ENCODE measurements at places on chromosomes 2 and 18.

GRCh38 chr18:78857314-78858150 is 122.1 kb upstream of the SALL3 start:
- no peak for DNase-seq

DNA sequence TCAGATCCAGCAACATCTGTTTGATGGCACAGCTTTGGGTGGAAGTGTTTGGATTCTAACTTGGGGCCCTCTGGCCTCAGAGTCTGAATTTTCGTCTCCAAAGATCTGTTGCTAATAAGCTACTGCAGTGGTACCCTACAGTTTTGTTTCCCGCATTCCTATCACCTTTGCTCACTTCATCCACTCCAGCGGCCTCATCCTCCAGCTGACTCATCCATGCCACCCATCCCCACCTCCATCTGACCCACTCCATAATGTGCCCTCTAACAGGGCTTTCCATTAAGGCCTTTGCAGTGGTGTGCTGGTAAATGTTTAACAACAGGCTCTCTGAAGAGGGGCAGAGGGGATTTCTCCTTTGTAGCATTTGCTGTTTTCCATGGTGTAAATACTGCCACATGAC is 225.5 kb downstream of the TGIF1 start:
- DNase-seq, result no peak

GRCh38 chr2:140506606-140507005 is 1624.2 kb downstream of the LRP1B start:
- DNase-seq, result no peak

GRCh38 chr18:34794348-34794747 is 84.2 kb downstream of the DTNA start:
- no peak for DNase-seq

DNA sequence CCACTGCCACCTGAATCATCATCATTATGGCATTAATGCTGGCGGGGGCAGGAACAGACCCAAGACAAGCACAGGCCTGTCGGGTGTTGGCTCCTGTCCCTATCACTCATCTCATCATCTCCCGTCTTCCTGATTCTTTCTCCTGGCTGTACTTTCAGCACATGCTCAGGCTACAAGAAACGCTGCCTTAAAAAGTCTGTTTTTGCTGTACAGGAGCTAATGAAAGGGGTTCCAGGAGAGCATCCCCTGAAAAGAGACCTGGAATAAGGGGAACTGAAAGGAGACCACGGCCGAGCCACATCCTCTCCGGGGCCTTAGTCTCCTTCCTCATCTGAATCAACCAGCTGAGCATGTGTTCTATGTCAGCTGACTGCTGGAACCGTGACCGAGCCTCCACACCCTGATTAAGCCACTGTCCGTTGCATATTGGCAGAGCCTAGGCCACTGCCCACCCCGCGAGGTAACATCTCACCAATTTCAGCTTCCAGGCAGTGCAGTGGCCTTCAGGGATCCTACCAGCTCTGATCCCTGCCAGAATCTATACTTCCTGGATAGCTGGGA is 62.6 kb downstream of the DNMT3A start:
- DNase-seq, result no peak

GRCh38 chr18:57748770-57749603 is 54.1 kb downstream of the ATP8B1 start:
- DNase-seq, result no peak

GRCh38 chr18:57437766-57438671 is 2.8 kb downstream of the ONECUT2 start:
- DNase-seq, result no peak

DNA sequence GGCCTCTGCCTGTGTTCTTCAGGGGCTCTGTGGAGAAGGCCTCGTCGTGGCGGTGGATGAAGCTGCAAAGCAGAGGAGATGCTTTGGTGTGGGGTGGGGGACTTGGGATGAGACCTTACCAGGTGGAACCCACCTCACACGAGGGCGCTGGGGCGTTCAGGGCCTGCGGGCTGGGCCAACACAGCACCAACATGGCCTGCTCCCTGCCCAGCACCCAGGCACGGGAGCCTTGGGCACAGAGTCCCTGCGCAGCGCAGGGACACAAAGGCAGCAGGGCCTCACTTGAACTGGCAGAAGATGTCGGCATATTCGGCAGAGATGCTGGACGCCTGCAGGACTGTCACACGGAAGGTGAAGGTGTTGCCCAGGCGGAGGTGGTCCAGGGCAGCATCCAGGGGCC is 53.8 kb downstream of the AQP12A start:
- no peak for DNase-seq

DNA sequence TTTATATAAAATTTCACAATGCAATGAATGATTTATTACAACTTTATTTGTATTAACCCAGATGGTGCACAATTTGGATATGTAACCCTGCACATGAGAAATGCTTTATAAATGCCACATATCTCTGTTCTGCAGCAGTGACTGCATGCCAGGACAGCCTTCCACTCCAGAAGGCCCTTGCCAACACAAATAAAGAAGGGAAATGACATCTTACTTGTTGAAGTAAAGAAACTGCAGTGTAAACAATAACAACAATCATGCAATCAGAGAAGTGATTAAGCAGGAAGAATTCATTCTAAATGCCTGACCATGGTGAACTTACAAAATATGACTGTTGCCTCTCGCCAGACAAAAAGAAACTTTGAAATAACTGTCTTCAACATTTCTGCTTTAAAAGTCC is 129.9 kb upstream of the CHST9 start:
- no peak for DNase-seq

DNA sequence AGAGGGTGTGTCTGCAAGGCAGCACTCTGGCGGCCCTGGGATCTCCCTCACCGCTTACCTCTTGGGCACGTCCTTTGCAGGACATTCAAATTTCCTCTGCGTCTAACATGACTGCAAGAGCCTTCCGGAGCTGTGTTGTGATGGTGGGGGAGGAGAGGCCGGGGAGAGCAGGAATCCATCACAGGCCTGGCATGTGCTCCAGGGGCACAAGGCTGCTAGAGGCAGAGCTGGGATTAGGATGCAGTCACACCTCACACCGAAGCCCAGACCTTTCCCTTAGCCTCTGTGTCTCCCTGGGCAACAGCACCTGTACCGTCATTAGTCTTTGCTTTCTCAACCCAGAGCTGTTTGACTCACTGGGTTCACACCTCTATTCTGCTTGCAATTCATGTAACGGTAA is 111.3 kb downstream of the CMPK2 start:
- DNase-seq, result no peak

GRCh38 chr2:129910446-129911362 is 68.8 kb upstream of the RAB6C start:
- no peak for DNase-seq

DNA sequence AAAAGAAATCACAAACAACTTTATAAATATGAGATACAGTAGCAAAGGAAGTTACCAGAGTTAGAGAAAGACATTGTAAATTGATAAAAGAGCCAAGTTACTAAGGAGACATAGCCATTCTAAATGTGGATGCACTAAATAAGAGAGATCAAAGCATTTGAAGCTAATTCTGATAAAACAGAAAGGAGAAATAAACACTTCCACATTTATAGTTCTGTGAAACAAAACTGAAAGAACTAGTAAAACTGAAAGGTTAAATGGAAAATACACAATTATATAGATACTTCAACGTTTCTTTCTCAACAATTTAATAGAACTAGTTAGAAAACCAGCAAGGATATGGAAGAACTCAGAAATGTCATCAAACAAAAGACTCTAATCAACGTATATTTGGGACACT is 309.0 kb upstream of the CDH2 start:
- DNase-seq, result no peak

DNA sequence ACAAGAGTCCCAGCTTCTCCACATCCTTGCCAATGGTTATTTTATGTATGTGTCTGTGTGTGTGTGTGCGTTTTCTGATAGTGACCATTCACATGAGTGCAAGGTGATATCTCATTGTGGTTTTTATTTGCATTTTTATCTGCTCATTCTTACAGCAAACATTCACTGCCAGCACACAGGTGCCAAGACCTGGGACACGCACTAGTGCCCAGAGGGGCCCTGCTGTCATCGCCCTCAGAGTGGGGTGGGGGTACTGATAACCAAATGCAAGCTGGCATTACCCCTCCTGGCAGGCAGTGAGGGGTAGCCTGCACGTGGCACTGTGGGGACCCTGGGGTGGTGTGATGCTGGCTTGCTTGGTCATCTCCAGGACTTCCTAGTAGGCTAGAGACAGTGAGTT is 285.4 kb downstream of the LPIN1 start:
- DNase-seq, result no peak

- no peak for DNase-seq
Measured at GRCh38 chr2:28648147-28648546, 103.5 kb upstream of the PPP1CB start.

- no peak for DNase-seq
Measured at GRCh38 chr18:40630496-40630895, 1324.5 kb upstream of the PIK3C3 start.

- DNase-seq, result no peak
Measured at GRCh38 chr2:162258686-162259085, 15.4 kb upstream of the FAP start.

DNA sequence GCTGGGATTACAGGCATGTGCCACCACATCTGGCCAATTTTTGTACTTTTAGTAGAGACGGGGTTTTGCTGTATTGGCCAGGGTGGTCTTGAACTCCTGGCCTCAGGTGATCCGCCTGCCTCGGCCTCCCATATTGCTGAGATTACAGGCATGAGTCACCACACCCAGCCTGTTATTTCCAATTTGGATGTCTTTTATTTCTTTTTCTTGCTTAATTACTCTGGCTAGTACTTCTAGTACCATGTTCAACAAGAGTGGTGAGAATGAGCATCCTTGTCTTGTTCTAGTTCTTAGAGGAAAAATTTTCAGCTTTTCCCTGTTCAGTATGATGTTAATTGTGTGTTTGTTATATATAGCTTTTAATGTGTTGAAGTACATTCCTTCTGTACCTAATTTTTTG is 23.4 kb downstream of the CCDC138 start:
- no peak for DNase-seq

- DNase-seq, result no peak
Measured at GRCh38 chr2:3141696-3142095, 235.9 kb downstream of the EIPR1 start.

DNA sequence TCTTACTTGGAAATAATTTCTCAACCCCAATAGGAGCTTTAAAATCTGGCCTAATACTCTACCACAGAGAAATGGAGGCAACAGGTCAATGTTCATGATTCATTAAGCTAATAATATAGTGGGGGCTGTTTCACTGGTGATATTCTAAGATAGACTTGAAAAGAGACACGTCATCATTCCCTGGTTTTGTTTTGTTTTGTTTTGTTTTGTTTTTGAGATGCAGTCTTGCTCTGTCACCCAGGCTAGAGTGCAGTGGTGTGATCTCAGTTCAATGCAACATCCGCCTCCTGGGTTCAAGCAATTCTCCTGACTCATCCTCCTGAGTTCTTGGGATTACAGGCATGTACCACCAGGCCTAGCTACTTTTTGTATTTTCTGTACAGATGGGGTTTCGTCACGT is 37.5 kb upstream of the SOS1 start:
- DNase-seq, result no peak

GRCh38 chr2:156327835-156328695 is 4.5 kb downstream of the NR4A2 start:
- DNase-seq, result no peak

DNA sequence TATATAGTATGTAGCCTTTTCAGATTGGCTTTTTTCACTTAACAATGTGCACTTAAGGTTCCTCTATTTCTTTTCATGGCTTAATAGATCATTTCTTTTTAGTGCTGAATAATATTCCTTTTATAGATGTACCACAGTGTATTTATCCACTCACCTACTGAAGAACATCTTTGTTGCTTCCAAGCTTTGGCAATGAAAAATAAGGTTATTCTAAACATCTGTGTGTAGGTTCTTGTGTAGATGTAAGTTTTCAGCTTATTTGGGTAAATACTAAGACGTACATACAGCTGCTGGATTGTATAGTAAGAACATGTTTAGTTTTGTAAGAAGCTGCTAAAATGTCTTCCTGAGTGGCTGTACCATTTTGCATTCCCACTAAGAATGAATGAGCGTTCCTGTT is 68.3 kb upstream of the RASGRP3 start:
- no peak for DNase-seq

DNA sequence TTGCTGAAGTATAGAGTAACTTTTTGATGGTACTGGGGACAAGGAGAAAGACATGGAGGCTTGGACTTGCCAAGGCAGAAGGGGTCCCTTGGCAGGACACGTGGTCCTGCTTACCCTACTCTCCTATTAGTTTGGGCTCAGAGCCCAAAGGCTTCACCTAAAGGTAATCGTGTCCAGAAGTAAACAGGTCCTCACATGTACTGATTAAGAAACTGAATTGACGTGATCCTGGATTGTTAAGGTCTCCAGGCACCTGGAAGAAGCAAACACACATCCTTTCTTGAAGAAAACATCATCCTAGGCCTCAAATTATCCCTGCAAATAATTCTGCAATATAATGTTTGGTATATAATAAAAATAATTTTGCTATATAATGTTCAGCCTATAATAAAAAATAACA is 50.0 kb downstream of the DTNB start:
- DNase-seq, result no peak

DNA sequence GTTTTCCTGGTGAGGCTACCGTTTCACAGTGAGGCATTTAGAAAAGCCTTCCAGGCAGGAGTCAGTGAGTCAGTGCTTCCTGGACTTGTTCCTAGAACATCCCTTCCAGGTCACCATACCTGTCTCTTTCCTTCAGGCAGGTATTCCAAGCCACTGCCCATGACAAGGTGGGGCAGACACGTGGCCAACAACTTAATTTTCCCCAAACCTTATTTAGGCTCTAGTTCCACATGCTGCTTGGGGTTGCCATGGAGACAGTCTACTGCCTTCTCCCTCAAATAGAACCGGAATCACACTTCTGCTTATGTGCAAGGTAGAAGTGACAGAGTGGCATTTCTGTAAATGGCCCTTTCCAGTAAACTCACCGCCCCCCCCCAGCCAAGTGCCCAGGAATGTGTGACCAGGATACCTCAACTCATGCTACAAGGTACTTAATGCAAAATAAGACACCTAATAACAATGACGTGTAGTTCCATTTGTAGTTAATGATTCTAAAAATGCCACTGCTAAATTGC is 258.3 kb downstream of the PRKCE start:
- DNase-seq, result no peak

All from activated effector memory CD4-positive, alpha-beta T cell treated with Interleukin-2 at 50 U/mL for 16 hours (primary cell).